ENCODE measurements at places on chromosomes 11 and 22.

GRCh38 chr11:27186580-27186979 lies 146.0 kb downstream of the BBOX1 start:
- DNase-seq, result no peak

GRCh38 chr22:19110064-19110458 lies 12.2 kb downstream of the DGCR2 start:
- DNase-seq, result no peak

DNA sequence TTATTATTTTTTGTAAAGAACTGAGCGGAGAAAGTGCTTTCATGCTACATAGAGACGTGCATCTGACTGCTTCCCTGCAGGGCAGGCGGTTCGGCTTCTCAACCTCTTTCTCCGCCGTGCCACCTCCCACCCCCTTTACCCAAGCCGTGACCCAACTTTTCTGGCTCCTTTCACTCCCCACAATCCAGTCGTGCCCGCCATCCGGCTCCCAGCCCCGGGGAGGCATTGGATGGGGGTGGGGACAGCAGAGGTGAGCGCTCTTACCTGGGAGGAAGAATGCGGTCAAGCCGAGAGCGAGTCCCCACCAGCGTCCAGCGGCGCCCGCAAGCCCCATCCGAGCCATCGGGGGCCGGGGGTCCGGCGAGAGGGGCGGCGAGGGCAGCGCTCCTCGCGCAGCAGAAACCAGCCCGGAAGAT lies 781 bp downstream of the NECTIN1 start:
- DNase-seq, result no peak

DNA sequence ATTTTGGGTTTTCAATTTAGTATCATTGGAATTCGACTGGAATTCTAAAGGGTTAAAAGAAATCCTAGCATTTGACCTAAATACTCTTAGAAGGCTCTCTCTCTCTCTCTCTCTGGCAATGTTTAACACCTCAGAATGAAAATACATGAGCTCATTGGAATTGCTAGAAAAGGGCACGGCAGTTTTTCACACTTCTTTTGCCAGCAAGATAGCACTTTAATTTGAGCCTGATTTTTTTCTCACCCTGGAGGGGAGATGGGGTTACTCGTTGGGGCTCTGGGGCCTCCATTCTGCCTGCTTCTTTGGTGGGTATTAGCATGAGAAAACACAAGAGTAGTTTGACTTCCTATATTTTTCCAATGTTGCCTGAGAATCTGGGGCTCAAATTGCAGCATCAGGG lies 22.8 kb upstream of the CLMP start:
- no peak for DNase-seq

- DNase-seq, result no peak
Measured at GRCh38 chr11:9875399-9875798, 211.5 kb downstream of the SWAP70 start.

DNA sequence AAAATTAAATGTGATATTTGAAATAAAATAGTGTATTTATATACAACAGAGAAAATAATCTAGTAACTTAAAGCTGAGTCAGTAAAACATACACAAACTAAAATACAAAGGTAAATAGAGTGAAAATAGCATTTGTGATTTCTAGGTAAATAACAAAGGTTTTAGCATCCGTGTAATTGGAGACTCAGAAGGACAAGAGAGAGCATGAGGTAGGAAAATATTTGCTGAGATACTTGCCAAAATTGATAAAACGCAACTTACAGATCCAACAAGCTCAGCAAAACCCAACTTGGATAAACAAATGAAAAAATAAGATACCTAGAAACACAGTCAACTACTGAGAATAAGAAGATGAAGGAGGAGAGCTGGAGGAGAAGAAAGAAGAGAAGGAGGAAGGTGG lies 634.7 kb upstream of the CCDC179 start:
- DNase-seq, result no peak

DNA sequence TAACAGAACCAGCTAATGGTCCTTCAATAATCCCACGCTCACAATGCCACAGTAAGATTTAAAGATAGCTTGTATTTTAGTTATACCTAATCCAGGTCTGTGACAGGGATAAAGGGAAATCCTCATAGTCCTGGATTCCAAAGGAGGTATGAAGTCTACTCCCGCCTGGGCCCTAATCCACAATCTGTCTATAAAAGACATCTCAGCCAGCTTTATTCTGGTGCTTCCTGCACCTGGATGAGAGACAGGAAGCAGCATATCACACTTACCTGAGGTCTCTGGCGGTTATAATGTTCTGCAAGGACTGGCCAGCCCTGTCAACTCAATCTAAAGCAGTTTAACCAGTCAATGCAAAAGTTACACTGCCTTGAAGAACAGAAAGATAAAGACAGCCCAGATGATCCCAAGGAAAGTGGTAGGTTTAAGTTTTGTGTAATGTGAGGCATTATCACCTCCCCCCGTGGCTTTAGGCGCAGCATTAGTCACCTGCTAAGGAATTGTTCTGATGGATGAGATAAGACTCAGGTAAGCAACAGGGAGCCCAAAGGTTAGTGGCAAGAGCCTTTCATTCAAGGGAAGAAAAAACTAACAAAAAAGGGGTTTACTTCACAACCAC lies 57.6 kb downstream of the PLEKHA7 start:
- no peak for DNase-seq

GRCh38 chr11:130816546-130817329 lies 99.5 kb downstream of the SNX19 start:
- no peak for DNase-seq

GRCh38 chr11:19711911-19712280 lies 741 bp upstream of the NAV2 start:
- DNase-seq, result no peak

- DNase-seq, result no peak
Measured at GRCh38 chr11:11843642-11844041, 1.9 kb downstream of the USP47 start.

All from activated naive CD4-positive, alpha-beta T cell treated with anti-CD3 and anti-CD28 coated beads, Interleukin-2, amount 50 U/mL, for 16 hours (primary cell).